ENCODE measurements at places on chromosomes 12 and 14.

- DNase-seq, result no peak
These were observed 941 bp upstream of the PPP1CC start for GRCh38 chr12:110743571-110744093.

GRCh38 chr14:53153702-53154112, 584 bp upstream of the DDHD1 start:
- no peak for DNase-seq

DNA sequence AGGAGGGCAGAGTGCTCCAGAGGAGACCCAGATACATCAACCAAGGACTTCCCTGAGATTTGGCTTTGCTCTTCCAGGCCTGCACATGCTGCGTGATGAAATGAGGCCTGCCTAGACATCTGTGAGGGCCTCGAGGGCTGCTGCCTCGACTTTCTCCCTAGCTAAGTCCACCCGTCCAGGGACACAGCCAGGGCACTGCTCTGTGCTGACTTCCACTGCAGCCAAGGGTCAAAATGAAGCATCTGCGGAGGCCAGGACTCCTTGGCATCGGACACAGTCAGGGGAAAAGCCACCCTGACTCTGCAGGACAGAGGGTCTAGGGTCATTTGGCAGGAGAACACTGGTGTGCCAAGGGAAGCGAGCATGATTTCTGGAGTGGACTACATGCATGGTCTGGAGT, 10.7 kb downstream of the SLC25A47 start:
- DNase-seq, result no peak

GRCh38 chr14:61368114-61368710, 46.8 kb downstream of the PRKCH start:
- DNase-seq, result no peak

GRCh38 chr12:51977320-51977753, 25.8 kb downstream of the ACVR1B start:
- no peak for DNase-seq

All from RPMI8226 (cell line).